Bronchial epithelial cell (primary cell): ENCODE measurements at places on chromosomes 7 and 10.

DNA sequence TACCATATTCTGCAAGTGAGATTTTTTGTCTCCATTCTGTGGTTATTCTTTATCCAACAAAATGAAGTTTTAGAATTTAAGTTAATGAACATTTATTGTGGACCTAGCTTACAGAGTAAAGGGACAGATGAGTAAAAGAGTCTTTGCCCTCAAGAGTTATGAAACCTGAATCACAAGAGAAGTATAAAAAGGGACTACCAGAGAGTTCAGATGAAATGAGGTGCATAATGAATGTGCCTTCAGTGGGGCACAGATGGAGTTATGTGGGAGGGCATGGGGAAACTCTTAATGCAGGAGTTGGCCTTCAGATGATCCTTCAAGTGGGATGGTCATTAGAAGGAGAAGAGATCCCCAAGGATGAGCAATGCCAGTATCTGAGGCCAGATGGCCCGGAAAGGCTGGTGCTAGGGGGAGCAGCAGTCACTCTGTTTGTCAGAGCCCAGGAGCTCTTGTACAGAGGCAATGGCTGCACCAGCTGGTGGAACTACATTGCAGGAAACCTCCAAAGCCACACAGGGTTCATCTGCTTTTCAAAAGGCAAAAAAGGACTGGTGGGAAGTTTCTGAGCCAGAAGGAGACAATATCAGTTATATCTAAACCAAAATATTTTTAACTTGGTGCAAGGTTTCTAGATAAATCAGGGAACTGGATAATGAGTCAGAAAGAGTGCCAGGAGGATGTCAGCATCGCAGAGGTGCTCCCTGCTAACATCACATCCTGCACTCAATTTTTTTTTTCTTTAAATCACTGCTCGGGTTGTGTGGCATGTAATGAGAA is 162.0 kb downstream of the KLF6 start:
- DNase-seq, result no peak

- DNase-seq, result no peak
Observed at GRCh38 chr7:78395298-78396036, 596.9 kb downstream of the PHTF2 start.

DNA sequence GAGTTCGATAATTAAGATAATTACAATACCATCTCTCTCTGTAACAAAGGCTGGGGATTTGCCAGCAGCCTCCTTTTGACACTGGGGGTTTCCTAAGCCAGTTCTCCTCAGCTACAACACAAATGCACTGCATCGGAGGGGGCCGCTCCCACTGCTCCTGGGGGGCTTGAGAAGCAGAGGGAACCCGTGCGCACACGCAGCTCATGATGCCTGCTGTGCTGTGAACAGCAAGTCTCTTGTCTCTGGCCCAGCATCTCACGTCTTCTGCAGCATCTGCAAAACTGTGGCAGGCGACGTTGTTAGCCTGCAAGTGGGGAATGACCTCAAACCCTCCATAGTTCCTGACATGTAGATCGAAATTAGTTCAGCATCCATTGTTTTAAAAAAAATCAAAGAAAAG is 5.5 kb downstream of the VIPR2 start:
- DNase-seq, result no peak

- no peak for DNase-seq
Observed at GRCh38 chr7:86748843-86749719, 105.4 kb downstream of the GRM3 start.

- DNase-seq, result peak; percentile 64
Observed at GRCh38 chr7:85262891-85263290, 76.0 kb upstream of the SEMA3D start.

- peak; percentile 56 for DNase-seq
Observed at GRCh38 chr10:119522747-119523426, 19.6 kb downstream of the RGS10 start.

DNA sequence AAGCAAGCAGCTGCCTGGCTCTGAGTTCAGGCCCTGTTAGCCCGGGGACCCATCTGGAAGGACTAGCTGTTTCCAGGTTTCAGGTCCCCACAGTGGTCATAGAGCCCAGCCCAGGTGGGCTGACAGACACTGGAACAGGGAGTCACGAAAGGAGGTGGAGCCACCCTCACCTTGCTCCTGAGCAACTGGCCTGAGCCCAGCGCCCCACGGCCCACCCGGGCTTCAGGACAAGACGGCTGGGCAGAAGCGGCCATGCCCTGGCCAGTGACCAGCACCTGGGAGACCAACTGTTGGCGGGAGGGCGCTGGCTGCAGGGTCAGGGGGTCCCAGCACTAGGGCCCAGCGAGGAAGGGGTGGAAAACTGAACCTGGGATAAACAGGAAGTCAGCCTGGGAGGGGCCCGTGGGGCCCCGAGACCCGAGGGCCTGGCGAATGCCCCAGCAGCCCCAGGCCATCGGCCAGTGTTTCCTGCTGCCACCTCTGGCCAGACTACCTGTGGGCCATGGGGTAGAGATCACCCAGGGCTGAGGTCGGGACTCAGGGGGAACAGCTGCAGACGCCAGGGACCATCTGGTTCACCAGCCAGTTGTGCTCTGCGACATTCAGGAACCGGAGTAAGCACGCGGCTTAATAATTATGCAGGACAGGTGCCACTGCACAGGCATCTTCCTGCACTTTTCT is 282.1 kb upstream of the PPP2R2D start:
- DNase-seq, result no peak

GRCh38 chr7:16839646-16840045 is 34.8 kb upstream of the AGR2 start:
- DNase-seq, result no peak

GRCh38 chr10:123748711-123749110 is 82.6 kb downstream of the GPR26 start:
- no peak for DNase-seq

- DNase-seq, result no peak
Observed at GRCh38 chr10:24886290-24886680, 66.1 kb downstream of the PRTFDC1 start.

DNA sequence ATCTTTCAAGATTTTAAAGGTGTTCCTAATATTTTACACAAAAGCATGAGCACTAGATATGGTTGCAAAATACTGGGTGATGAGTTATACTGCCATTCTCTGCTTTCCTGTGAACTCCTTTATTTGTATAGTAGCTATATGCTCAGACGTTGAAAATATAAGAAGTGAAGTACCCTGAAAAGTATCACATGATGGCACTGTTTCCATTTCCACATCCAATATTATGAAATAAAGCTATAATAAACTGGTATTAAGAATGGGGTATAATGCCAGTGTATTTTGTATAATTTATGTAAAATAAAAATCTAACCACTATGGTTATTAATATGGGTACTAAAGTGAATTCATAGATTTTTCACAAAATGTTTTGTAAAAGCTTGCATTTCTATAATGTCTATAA is 79.6 kb upstream of the FOXP2 start:
- peak; percentile 19 for DNase-seq

GRCh38 chr10:130064783-130065182 is 45.8 kb downstream of the C10orf143 start:
- no peak for DNase-seq

DNA sequence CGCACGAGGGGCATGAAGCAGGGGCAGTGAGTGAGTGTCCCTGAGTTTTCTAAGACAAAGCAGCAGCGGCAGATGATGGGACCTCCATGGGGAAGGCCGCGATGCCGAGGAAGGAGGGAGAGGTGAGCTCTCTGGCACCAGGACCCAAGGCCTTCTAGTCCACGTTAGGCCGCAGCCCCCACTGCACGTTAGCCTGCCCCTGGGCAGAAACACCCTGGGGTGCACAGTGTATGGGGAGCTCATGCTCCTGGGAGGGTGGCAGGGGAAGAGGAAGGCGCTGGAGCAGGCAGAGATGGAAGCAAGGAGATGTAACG is 97.3 kb upstream of the IKZF1 start:
- no peak for DNase-seq

DNA sequence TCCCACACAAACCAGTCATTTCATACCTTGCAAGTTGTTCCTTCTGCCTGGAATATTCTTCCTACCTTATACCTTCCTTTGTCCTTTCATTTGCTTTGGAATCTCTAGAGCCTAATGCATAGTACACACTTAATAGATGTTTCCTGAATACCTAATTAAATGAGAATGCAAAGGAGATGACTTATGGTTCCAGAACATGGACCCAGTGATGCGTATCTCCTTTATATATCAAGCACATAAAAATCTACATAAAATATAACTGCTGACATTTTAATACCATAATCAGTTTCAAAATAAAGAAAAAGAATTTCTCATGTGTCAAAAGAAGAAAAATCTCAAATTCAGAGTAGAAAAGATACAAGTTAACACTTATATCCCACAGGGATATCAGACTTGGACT is 110.6 kb upstream of the ASAH2 start:
- no peak for DNase-seq

DNA sequence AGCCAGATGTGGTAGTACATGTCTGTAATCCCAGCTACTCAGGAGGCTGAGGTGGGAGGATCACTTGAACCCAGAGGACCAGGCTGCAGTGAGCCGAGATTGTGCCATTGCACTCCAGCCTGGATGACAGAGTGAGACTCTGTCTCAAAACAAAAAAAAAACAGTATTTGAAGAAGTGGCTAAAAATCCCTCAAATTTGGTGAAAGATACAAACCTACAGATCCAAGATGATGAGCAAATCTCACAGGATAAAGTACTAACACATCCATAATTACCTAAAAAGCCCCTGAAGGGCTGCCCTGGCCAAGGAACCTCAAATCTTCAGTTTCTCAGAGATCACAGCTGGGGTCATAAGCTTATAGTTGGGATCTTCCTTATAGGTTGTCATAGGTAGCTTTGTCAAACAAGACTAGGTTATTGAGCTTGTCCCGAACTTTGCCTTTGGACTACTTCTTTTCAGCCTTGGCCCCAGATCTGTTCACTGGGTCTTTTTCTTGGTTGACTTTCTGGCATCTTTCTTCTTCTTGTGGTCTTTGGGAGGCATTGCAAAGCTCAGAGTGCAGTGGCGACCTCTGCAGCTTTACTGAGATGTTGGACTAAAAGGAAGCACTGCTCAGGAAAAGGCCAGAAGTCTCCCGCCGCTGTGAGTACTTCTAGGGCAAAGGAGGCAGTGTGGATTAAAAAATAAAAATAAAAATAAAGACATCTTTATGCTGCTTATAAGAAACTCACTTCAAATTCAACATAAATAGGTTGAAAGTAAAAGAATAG is 28.6 kb upstream of the SAR1A start:
- DNase-seq, result no peak

- peak; percentile 92 for DNase-seq
Observed at GRCh38 chr10:15084502-15084922, 4.1 kb downstream of the ACBD7 start.

DNA sequence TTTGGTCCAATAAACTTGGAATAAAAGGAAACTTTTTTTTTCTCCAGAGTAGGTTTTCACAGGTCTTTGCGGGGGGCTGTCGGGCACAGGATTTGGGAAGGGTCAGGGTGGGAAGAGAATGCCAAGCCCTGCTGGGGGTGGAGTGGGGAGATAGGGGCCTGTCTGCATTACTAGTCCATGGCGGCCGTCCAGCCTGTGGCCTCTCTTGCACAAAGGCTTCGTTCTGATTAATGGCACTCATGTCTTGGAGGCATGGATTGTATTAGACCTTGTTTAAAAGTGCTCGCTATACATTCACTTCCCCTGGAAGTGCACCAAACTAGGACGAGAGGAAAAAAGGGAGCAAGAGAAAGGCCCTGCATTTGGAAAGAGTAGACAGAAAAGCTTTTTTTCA is 37.2 kb downstream of the LRMDA start:
- no peak for DNase-seq

GRCh38 chr10:58512491-58513187 is at the start of gene BICC1:
Gene BICC1, plus strand, starts transcription at chr10:58512872. Its CDS starts 272 bp downstream, at chr10:58513144.
- DNase-seq, result peak; percentile 23

- no peak for DNase-seq
Observed at GRCh38 chr7:46224363-46224762, 303.3 kb upstream of the IGFBP3 start.

GRCh38 chr10:115772606-115773005 is 500.4 kb downstream of the GFRA1 start:
- peak; percentile 61 for DNase-seq

GRCh38 chr7:30468041-30468440 is 10.5 kb downstream of the NOD1 start:
- no peak for DNase-seq

DNA sequence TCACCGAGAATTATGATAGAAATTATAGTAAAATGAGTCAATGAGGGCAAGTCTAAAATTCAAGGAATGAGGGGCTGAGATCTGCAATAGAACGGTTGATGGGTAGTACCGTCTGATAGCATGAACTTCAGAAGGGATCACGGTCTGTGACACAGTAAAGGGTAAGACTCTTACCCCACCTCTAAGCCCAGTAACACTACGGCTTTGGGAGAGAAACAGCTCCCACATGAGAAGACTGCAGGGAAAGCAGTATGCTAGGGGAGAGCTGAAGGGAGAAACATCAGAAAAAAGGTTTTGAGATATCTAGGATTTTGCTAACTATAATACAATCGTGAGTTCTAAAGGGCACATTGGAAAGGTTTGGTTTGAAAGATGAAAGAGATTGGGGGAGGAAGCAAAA is 12.8 kb upstream of the AKAP9 start:
- DNase-seq, result no peak

GRCh38 chr7:140439359-140439758 is 35.5 kb downstream of the RAB19 start:
- DNase-seq, result no peak

DNA sequence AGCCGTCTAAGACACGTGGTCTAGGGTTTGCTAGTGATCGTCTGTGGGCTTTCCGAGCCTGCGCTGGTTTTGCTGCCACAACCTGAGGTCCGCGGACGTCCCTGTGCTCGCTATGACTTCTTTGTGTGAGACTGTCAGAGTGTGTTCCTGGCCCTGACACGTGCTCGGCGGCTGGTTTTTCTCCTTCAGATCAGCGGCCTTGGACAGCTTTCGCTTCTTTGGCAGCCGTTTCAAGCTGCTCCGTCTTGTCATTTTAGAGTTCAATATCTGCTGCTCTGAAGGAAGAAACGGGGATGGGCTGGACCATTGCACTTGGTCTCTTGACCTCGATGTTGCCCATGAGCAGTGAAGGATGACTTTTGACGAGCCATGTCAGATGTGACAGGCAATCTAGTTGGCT is 147.3 kb downstream of the MGMT start:
- no peak for DNase-seq

- peak; percentile 50 for DNase-seq
Observed at GRCh38 chr7:24826662-24827020, 69.4 kb upstream of the GSDME start.

DNA sequence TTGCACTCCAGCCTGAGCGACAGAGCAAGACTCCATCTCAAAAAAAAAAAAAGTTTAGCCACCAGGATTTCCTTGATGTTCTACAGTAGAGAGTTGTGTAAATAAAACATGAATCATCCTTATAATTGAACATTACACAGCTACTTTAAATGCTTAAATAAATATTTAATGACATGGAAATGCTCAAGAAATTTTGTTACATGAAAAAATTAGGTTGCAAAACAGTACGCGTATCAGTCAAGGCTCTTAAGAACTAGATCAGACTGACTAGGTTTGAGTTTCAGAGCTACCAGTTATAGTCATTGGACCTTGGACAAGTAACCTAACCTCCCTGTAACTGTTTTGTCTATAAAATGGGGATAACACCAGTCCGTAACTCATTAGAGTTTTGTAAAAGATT is 38.7 kb upstream of the GSAP start:
- DNase-seq, result peak; percentile 84

DNA sequence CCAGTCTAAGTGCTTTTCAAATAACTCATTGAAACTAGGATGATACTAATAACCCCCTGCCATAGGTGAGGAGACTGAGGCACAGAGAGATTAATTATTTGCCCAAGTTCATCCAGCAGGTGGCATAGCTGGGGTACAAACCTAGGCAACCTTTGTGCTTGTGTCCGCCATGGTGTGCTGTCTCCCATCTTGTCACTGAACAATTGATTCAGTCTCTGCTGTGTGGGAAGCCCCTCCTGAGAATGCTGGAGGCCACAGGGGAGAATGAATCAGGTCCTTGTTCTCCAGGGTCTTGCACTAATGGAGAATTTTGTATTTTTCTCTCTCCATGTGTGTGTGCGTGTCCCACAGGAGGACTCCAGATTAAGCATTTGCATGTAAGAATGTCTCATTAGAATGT is 15.8 kb upstream of the TMEM236 start:
- DNase-seq, result no peak
